ENCODE measurements at places on chromosomes 4 and X.

GRCh38 chrX:103864886-103865534 lies 33.0 kb upstream of the RAB9B start:
- DNase-seq = no peak

DNA sequence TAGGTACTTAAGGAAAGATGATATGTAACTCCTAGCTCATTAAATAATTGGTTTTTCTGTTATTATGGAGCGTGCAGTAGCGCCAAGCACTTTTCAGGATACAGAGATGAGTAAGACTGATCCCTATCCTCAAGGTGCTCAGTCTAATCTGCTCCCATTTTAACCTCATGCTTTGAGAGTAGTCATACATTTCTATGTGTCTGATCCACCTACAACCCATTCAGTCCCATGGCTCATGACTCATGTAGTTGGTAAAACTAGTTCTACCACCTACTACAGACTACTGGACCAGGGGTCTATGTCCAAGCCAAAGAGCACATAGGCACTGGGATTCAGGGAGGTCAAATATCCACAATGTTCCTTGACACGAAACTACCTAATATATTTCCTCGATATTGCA lies 60.8 kb downstream of the TMEM154 start:
- DNase-seq = no peak

DNA sequence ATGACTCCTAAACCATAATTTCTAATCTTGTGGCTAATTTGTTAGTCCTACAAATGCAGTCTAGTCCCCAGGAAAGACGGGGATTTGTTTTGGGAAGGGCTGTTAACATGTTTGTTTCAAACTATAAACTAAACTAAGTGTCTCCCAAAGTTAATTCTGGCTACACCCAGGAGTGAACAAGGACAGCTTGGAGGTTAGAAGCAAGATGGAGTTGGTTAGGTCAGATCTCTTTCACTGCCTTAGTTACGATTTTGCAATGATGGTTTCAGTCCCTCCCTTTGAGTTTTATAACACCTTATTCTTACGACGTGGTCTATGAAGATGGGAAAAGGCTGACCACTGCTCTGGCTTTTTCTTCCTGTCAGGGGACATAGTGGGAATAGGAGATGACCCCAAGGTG lies 27.0 kb upstream of the IL2 start:
- DNase-seq = no peak

DNA sequence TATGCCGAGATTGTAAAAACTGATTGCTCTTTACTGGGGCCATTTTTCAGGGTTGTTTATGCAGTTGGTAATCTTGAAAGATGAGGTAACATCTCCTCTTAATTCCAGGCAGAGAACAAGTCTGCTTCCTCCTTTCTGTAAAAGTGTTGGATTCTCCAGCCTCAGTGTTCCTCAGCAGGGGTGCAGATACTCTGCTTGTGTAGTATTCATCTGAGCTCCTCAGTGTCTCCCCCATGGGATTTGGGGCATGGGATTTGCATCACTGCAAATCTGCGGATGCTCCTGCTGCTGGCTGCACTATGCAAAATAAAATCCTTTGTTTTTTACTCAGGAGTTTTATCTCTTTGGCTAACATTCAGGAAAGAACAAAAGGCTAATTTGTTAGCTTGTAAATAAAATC lies 104.9 kb upstream of the ATP8A1 start:
- no peak for DNase-seq

- no peak for DNase-seq
These were observed 191.4 kb downstream of the NDST4 start for GRCh38 chr4:114921790-114922591.

- DNase-seq = no peak
These were observed 90.0 kb downstream of the IGSF1 start for GRCh38 chrX:131199091-131199490.

GRCh38 chr4:128906581-128906980 lies 97.1 kb downstream of the JADE1 start:
- no peak for DNase-seq

DNA sequence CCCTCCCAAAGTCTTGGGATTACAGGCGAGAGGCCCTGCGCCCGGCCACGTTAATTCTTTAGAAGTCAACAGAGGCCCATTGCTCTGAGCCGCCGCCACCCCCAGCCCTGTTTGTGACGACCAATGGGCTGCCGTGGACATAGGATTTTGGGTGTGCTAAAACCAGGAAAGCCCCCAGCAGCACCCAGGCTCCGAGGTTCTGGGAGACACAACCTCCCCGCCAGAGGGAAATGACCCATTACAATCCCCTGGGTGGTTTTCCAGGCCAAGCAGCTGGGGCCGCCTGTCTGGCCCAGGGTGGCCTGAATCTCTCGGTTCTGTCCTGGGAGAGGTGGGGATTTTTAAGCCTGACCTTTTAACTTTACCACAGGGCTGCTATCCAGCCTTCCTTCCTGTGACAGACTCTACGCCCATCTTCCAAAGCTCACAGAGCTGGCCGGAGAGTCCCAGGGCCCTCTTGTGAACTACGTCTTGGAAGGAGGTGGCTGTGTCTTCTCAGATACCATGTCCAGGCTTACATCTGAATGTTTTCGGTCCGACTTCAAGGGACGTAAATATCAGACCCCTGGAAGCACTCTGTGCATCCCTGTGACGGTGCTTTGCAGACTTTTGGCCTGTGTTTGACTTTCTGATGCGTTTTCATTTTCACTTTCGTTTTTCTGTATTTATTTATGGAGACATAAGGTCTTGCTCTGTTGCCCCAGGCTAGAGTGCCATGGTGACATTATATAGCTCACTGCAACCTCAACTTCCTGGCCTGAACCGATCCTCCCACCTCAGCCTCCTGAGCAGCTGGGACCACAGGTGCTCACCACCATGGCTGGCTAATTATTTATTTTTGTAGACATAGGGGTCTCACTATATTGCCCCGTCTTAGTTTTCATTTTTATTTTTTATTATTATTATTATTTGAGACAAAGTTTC lies 36.0 kb downstream of the P2RY8 start:
- DNase-seq = no peak

- no peak for DNase-seq
These were observed 20.9 kb downstream of the MPP1 start for GRCh38 chrX:154784149-154784995.

DNA sequence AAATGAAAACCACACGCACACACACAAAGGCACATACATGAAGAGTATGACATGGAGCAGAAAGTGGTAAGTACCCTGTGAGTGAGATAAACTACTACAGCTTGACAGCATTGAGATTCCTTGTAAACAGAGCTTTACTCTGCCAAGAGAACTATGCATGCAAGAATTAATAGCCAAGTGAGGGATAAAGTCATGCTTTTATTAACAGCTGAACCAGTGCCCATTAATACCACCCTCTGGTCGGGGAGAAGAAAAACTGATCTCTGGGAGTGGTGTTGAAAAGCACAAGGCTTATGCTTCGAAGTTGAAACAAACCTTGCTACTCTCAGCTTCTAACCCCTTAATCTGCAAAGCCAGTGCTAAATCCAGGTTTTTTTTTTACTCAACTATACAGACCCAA lies 95.9 kb upstream of the C1QTNF7 start:
- no peak for DNase-seq

- DNase-seq = no peak
These were observed 121.0 kb downstream of the ENPP6 start for GRCh38 chr4:184096561-184097240.

DNA sequence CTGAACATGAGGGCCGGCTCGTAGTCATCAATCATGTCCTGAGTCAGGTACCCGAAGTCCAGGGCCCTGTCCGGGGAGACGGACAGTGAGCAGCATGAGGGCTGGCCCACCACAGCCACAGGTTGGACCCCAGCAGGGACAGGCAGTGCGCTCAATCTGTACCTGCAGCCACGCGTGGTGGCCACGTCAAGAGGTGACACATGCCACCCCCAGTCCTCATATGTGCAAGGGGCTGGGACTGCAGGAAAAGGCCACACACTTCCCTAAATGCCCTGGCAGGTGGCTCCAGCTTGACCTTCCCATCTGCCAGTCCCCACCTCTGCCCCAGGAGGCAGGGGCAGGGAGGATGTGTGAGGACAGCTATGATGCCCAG lies 73.8 kb upstream of the MXD4 start:
- no peak for DNase-seq

GRCh38 chr4:41256131-41256739 lies 493 bp upstream of the UCHL1 start:
- DNase-seq = no peak

- DNase-seq = no peak
These were observed 166.6 kb downstream of the ZNF330 start for GRCh38 chr4:141387299-141387698.

GRCh38 chrX:57573754-57574153 lies 18.1 kb upstream of the ZXDB start:
- DNase-seq = no peak

DNA sequence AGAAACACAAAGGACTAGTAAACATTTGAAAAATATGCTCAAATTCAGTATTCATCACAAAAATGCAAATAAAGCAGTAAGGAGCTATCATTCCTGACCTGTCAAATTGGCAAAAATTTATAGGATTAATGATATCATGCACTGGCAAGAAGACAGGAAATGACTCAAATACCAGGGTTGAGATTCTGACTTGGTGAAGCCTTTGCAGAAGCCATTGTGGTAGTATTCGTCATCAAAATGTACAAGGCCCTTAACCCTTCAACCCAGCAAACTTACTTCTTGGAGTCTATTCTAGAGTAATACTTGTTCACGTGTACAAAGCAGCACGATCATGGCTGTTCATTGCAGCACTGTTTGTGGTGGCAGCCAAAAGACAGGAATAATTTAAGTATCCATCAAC lies 132.4 kb downstream of the ENOX2 start:
- DNase-seq = no peak

- DNase-seq = no peak
These were observed 164.6 kb downstream of the BANK1 start for GRCh38 chr4:101954975-101955678.

- DNase-seq = no peak
These were observed 162.5 kb upstream of the GALNT7 start for GRCh38 chr4:173005912-173006633.

- DNase-seq = peak; percentile 24
These were observed 46.4 kb downstream of the GPAT3 start for GRCh38 chr4:83582289-83582785.

DNA sequence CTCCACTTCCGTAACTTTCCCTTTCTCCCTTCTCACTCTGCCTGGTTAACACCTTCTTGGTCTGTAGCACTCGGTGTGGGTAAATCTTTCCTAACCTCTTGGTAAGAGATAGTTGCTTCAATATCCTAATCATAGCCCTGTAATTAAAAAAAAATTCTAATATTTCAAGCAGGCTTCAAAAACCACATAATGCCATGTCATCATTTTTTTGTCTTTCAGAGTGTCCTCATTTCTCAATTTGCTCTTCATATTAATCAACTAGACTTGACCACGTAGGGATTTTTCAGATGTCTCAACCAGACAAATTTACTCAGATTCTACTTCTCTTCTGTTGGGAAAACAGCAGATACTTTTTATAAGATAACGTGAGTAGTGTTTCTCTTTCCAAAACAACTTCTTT lies 91.0 kb downstream of the FREM3 start:
- no peak for DNase-seq

DNA sequence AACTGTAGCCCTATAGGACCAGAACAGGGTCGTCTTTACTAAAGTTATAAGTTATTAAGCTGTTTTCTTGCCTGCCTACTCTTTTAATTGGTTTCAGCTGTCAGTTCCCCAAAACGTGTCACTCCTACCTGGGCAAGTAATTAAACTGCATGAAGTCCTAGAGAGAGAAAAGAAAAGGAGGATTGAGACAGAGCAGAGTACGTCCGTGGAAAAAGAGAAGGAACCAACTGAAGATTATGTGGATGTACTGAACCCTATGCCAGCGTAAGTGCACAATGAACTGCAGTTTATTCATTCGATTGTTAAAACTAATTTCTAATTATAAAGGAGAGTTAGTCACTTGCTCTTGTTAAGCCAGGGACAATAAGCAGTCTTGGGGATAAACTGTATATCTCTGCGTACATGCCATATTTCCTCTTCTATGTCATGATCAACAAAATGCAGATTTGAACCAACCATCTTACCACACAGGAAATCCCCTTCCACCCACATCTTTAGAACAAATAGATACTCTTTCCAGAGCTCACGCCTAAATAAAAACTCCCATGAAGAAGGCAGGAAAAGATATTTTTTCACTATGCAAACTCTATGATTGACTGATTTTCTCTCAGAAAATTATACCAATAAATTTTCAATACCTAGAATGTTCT lies 22.8 kb downstream of the STAP1 start:
- DNase-seq = no peak

DNA sequence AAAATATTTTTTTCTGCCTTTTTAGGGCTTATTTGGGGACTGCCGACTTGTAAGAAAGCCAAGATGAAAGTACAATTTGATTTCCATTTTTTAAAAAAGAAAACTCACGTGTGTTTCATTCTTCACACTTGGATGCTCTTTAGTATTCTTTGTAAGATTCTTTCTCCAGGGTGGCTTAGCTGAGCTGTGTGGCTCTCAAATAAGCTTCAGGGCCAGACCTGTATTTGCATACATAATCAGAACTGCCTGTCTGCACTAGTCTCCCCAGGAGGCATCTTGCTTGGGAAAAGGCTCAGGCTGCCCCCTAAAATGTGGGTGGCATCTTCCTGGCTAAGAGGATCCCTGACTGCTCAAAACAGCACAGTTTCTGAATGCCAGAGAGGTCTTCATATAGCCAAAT lies 498.4 kb downstream of the MID1IP1 start:
- DNase-seq = no peak

DNA sequence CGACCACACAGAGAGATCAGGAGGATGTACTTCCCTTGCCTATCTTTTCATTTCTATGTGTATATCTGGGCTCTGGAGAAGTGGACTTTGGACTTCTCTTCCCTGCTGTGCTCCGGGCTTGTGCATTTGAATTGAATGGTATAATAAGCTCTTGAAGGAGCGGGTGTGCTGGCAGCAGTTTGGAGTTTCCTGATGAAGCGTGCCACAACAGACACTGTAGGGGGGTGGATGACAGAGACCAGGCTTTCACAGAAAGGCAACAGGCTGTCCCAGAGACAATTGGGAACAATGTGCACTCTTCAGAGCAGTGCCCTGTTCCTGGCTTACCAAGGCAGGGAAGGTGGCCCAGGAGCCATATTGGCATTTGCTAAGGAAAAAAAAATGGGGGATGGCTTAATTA lies 170.1 kb downstream of the FRMPD4 start:
- DNase-seq = no peak

GRCh38 chr4:20493761-20494353 lies 206.4 kb upstream of the PACRGL start:
- DNase-seq = no peak

- DNase-seq = no peak
These were observed 1562.9 kb upstream of the TENM3 start for GRCh38 chr4:180680305-180680704.

Measured in midbrain (tissue), 1 donor.